ENCODE measurements at places on chromosomes 11 and 22.

GRCh38 chr11:124841201-124841600 lies 24.0 kb upstream of the ROBO3 start:
- no peak for DNase-seq

- peak; percentile 33 for DNase-seq
Observed at GRCh38 chr11:12599408-12600143, 74.6 kb upstream of the TEAD1 start.

DNA sequence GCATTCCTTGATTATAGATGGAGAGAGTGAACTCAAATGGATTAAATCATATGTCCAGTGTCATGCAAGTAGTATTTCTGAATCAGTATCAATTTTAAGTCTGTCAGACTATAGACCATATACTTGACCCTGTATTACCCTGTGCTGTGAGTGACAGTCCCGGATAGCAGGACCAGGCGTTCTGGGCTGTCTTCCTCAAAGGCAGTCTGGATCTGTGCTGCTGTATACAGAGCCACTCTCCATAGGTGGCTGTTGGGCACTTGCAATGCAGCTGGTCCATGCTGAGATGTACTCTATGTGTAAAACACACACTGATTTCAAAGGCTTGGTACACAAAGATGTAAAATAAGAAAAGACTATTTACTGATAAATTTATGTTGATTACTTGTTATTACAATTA lies 294.3 kb downstream of the OPCML start:
- no peak for DNase-seq

- DNase-seq: no peak
Observed at GRCh38 chr11:57874981-57875380, 113.4 kb downstream of the CTNND1 start.

GRCh38 chr22:33400061-33400840 lies 342.1 kb upstream of the SYN3 start:
- no peak for DNase-seq

GRCh38 chr22:33666961-33667619 lies 253.2 kb downstream of the LARGE1 start:
- DNase-seq: no peak

- DNase-seq: no peak
Observed at GRCh38 chr11:10233581-10233980, 60.4 kb downstream of the SBF2 start.

DNA sequence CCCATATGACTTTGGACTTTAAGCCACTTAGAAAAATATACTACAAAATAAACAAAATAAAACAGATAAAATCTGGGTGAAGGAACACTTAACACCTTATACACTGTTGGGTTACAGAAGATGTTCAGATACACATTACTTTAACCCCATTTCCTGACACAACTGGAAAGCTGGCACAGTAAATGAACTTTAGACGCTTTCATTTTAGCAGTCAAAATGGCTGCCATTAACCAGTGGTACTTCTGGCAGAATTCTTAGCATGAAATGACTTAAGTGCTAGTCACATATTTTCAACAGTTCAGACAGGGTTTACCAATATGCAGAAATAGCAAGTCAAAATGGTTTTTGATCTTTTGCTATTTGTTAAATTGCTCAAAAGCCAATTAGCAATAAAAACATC lies 37.9 kb downstream of the PIK3C2A start:
- DNase-seq: no peak

DNA sequence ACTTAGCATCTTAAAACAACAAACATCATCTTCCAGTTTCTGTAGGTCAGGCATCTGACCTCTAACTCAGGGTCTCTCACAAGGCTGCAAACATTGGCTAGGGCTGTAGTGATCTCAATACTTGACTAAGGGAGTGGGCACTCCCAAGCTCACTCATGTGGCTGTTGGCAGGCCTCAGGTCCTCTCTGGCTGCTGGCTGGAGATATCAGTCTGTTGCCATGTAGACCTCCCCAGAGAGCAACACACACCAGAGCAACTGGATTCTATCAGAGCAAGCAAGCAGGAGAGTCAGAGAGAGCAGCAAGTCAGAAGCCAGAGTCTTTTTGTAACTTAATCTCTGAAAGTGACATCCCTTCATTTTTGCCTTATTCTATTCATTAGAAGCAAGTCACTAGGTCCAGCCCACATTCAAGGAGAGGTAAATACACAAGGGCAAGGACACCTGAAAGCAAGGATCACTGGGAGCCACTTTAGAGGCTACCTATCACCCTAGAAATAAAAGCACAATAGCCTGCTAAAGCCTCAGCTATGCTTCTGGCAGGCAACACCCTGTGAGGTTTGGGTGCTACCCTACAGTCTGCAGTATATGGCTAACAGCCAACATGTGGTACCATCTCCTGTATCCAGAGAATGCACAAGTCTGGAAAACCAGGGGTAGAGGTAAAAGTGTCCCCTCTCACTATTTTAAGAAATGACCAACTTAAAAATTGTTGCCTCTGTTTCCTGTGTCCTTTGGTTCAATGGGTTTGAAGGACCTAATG lies 33.5 kb upstream of the CD44 start:
- DNase-seq: no peak

DNA sequence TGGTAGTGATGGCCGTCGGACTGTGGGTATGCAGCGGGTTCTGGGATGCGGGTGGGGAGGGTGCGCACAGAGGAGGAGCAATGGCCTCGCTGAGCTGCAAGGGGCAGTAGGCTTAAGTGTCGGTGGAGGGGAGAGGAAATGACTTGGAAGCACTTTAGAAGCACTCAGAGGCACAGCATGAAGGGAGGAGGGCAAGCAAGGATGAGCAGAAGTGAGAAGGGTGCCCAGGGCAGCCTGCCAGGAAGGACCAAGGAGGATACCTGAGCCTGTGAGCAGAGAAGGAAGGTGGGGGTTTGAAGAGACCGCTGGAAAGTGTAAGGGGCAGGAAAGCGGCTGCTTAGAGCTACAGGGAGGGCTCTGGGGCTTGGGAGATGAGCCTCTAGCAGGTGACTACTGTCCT lies 330 bp downstream of the SLC5A1 start:
- DNase-seq: no peak

DNA sequence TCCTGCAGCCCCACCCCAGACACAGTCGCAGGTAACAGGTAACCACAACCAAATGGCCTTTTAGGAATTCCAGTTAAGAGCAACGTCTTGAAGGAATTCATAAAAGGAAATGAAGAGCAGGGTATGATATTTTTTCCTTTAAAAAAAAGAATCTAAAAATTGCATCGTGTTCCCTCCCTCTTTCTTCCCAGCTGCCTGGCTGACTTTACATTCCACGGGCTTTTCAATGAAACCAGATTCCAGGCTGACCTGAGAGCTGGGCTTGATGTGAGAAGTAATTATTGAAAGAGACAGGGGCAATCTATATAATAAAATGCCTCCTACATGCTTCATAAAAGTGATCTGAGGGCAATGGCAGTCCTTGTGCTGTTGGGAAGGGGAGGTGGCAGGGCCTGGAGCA lies 57.3 kb upstream of the EIF3D start:
- DNase-seq: no peak

DNA sequence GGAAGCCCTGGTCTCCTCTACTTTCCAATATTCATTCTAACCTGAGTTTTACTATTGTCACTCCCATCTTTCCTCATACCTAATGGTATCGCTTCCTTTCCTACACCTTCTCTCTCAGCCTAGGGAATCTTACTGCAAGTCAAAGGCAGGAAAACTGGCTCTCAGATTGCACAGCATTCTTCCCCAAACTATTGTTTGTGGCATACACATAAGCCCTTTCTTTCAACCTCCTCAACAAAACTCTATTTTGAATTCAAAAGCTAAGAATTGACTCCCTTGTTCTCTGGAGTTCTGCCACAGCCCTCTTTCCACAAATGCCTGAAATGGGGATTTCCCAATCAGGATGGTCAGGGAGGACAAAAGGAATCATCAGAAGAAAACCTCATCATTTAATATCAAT lies 181.5 kb downstream of the FAM76B start:
- no peak for DNase-seq

DNA sequence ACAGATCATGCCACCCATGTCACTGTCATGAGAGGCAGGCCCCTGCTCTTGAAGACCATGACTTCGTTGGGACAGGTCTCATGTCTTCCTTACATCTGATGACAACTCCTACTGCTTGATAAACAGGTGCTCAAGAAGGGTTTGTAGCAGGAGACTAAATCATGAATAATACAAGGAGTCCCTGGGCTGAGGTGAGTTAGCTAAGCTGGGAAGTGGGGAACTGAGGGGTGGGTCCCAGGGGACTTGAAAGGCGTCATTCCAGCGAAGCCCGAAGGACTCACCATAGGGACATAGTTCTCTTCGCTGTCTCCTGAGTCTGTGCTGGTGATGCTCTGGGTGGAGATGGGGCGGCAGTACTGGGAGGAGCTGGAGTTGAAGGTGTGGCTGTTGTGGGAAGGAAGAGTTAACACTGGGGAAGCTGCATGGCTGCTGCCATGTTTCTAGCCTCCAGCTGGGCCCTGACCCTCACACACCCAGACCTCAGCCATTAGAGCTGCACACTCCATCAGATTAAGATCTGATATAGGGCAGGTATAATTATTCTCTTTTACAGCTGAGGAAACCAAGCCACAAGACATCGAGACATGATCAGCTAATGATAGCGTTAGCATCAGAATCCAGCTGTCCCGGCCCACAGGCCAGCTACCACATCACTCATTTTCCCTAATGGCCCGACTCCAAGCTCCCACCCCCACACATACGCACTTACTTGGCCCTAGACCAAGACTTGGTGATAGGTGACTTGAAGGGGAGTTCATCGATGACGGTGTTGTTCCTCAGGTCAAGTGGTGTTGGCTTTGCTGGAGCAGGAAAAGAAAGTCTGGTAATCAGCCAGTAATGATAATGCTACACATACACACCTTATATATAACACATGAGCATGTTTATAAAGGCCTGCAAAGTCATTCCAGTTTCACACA lies 32.9 kb downstream of the USP35 start:
- no peak for DNase-seq

- peak; percentile 54 for DNase-seq
Observed at GRCh38 chr11:85756401-85757200, 54.3 kb downstream of the SYTL2 start.

GRCh38 chr22:18032455-18033101 lies 8.2 kb upstream of the MICAL3 start:
- DNase-seq: no peak

DNA sequence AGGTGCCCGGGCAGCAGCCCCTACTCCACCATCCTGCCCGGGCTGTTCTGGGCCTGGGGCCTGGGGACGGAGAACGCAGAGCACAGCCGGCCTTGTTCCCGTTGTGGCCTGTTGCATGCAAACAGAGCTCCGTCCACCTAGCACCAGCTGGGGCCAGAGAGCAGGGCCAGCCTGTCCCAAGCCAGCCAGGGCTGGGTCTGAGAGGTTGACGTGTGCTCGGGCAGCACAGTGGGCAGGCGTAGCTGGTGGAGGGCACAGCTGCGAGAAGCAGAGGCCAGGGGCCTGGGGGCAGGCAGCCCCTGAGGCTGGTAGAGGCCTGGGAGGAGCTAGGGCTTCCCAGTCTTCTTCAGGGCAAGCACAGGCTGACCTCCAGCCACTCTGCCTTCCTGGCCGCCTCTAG lies 1192.6 kb downstream of the BRD1 start:
- DNase-seq: no peak

- no peak for DNase-seq
Observed at GRCh38 chr22:40874016-40874415, 12.1 kb upstream of the DNAJB7 start.

DNA sequence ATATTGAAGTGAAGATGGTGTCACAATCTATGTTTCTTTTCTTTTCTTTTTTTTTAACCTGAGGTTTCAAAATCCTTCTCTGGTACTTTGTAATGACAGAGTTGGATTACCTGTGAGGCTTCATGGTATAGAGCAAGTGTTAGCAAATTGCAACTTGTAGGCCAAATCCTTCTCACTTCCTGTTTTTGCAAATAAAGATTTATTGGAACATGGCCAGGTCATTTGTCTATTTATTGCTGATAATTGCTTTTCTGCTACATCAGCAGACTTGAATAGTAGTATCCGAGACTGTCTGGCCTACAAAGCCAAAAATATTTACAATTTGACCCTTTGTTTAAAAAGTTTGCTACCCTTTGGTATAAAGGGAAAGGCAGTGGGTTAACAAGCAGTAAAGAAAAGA lies 1059.4 kb upstream of the CCDC90B start:
- no peak for DNase-seq

DNA sequence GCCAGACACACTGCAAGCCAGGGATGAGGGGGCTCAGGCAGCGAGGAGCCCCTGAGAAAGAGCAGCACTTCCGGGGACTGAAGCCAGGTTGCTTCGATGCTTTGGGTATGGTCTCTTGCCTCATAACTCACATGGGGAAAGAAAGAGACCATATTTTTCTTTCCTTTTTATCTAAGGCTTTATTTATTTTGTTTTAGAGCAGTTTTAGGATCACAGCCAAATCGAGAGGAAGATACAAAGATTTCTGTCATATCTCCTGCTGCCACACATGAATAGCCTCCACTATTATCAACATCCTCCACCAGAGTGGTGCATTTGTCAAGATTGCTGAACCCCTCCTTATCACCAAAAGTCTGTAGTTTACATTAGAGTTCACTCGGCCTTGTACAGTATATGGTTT lies 24.3 kb upstream of the ADSL start:
- no peak for DNase-seq

GRCh38 chr11:114368918-114369680 lies 31.2 kb downstream of the C11orf71 start:
- DNase-seq: no peak

GRCh38 chr22:45009606-45010531 lies at the start of gene PHF21B:
TSS of gene PHF21B (minus strand) at chr22:45010005. CDS start at chr22:45009549, 456 bp downstream.
- peak; percentile 5 for DNase-seq

GRCh38 chr11:43835104-43835503 lies 45.5 kb upstream of the ALKBH3 start:
- no peak for DNase-seq

- peak; percentile 56 for DNase-seq
Observed at GRCh38 chr22:19429950-19430889, 1.3 kb downstream of the HIRA start.

GRCh38 chr11:64083398-64084080 lies 47.8 kb downstream of the FLRT1 start:
- DNase-seq: no peak

- no peak for DNase-seq
Observed at GRCh38 chr11:21785351-21785750, 407.5 kb upstream of the ANO5 start.

DNA sequence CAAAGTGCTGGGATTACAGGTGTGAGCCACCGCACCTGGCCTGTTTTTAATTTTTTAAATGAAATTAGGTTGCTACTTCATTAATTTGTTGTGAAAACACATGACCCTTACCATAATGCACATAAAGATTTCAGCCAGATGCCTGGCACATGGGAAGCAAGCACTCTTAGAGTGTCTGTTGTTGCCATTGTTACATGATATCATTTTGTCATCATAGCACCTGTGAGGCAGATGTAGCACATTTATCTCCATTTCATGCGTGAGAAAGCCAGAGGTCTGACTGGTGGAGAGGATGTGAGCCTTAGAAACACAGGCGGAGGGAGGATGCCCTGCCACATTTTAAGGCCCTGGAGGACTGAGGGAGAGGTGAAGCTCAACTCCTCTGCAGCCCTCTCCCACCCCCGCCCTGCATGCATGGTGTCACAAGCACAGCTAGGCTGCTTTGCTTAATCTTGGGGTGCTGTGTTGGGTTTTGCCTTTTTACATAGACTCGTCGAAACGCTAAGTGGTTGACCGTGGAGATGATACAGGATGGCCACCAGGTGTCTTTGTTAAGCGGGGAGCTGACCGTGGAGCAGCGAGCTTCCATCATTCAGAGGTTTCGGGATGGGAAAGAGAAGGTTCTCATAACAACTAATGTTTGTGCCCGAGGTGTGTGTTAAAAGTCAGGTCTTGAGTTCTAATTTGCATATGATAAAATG lies 14.0 kb downstream of the DDX25 start:
- no peak for DNase-seq

- DNase-seq: peak; percentile 63
Observed at GRCh38 chr22:40036591-40037225, 42.0 kb downstream of the FAM83F start.

GRCh38 chr11:134417871-134418840 lies 6.1 kb upstream of the B3GAT1 start:
- no peak for DNase-seq
